Right lung (tissue), 10 donors: ENCODE measurements at places on chromosomes 2 and 18.

GRCh38 chr18:33755931-33756560 lies 178.0 kb downstream of the ASXL3 start:
- peak; percentile 58 for DNase-seq

DNA sequence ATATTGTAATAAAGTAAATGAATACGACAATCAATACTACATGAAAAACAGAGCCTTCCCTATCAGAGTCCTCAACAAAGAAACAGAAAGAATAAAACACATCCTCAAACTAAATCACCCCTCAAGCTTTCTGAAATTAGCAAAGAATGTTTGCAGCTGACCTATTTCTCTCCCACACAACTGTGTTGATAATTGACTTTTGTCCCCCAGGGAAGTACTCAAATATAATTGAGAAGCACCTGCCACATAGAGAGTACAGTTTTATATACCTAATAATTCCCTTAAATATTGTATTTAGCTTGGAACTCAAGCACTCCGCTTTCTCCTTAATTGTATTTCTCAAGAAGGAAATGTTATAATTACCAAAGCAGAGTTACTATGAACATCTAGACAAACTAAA lies 12.6 kb downstream of the CACNB4 start:
- DNase-seq: no peak

GRCh38 chr18:2932247-2933181 lies 80.4 kb downstream of the LPIN2 start:
- peak; percentile 58 for DNase-seq

GRCh38 chr2:186884587-186884986 lies 35.6 kb upstream of the ZSWIM2 start:
- no peak for DNase-seq

DNA sequence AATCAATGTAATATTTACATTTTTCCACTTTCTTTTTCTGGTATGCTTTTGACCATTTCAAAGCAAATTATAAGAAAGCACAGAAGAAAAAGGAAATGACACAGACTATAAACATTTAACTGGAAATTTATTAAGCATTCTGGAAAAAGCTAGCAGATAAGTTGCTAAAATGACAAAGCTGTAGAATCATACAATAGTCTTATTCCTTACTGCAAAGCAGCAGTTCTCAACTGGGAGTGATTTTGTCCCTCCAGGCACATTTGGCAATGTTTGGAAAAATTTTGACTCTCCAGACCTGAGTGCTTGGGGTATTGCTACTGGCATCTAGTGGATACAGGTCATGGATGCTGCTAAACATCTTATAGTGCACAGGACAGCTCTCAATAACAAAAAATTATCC lies 75.1 kb downstream of the MBD5 start:
- DNase-seq: no peak

DNA sequence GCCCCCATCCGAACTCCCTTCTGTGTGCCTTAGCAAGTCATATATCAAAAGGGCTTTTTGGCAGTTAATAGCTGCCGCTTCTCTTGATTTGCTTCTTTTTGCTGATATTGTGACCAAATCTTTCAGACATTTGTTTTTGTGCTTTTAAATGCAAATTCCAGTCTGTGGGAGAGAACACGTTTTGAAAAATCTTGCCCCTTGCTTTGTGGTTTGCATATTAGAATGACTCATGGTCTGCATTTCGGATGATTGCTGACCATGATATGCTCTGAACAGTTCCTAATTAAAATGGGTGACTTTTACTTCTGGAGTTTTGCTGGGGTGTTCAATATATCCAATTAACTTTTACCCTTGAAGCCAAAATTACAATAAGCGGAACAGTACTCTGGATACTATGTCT lies 58.2 kb upstream of the ST6GAL2 start:
- no peak for DNase-seq

- DNase-seq: no peak
Measured at GRCh38 chr2:17133052-17133671, 385.1 kb downstream of the RAD51AP2 start.
